NCI-H1930 (cell line): ENCODE measurements at places on chromosomes 5 and 9.

DNA sequence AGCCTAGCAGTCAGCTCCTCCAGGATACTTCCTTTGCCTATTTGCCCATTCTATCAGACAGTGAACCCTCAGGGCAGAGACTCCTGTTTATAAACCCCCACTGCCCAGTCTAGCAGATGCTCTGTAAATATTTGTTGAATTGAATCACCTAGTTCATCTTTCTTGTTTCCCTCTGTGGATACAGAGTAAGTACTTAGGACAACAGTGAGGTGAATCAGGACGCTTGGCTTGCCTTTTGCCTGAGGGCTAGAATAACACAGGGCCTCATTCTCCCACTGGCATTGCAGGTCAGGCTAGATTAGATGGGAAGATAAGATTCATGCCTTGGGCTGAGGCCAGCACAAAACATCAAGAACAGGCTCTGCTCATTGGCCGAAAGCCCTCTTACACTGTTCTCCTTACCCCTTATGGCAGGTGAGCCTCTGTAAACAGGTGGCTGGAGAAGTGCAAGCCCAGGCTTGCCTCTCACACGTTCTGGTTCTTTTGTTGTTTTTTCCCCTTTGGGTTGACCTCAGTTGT is 22.2 kb downstream of the TNFSF8 start:
- DNase-seq = peak; percentile 68

GRCh38 chr9:35918780-35919179 is 9.5 kb downstream of the SPAAR start:
- DNase-seq = no peak

DNA sequence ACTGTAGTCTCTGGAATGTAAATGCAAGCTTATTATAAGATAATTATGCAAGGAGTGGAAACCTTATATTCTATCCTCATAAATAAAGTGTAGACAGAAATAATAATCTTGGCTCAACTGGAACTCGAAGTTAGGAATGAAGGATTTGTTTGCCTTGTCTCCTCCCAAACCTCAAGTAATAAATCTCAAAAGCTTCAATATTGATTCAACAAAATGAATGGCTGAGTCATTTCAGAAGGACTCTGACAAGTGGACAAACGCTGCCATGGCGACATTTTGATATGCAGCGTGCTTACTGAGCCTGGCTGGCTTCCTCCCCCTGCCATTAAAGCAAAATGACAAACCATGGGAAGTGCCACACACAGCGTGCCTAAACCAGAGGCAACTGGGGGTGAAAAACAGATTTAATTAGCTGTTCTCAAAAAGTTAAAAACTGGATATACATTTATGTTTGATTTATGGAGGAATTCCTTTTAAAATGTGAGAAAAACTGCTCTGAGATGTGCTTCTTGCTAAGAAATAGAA is 10.5 kb upstream of the ADGRV1 start:
- peak; percentile 76 for DNase-seq

DNA sequence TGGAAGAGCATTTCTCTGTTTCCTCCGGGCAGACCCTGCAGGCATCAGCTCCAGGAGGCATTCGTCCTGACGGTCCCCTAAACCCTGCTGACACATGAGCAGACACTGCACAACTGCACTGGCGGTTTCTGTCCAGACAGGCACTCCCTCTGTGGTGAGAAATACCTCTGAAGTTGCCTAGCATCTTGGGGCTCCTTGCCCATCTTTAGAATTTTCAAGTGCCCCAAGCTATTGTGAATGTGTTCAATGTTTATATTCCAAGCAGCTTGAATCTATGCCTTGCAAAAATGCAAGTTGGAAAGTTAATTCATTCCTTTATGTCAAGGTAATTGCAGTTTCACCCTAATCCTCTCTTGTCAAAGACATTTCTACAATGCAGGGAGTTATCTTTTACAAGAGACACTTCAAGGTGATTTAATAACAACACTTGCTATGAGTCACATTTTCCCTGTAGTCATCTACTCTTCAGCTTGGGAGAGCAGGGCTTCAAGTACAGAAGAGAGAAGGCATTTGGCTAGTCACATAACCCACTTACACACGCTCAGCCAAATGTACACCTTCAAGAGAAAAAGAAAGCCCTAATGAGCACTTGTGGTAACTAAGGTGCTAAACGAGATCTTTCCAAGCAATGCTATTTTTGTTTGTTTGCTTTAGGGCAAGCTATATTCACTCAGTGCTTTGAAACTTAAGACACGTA is 302.5 kb downstream of the MLLT3 start:
- no peak for DNase-seq

DNA sequence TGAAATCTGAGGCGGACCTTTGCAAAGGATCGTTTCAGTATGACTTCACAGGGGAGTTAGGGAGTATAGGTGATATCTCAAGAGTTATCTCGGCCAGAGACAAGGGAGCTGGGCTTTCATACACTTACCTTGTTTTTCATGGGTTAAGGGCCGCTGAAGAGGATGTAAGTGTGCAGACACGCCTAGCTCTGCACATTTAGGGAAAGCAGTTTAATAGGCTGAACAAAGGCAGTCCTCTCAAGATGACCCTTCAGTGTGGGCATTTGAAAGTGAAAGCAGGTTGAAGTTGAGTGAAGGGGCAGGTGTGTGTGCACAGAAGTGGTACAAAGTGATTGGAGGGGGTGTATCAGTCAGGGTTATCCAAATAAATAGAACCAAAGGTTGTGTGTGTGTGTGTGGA is 33.1 kb upstream of the PRXL2C start:
- no peak for DNase-seq

- DNase-seq = no peak
Measured at GRCh38 chr5:115360046-115360685, 63.7 kb upstream of the CCDC112 start.

DNA sequence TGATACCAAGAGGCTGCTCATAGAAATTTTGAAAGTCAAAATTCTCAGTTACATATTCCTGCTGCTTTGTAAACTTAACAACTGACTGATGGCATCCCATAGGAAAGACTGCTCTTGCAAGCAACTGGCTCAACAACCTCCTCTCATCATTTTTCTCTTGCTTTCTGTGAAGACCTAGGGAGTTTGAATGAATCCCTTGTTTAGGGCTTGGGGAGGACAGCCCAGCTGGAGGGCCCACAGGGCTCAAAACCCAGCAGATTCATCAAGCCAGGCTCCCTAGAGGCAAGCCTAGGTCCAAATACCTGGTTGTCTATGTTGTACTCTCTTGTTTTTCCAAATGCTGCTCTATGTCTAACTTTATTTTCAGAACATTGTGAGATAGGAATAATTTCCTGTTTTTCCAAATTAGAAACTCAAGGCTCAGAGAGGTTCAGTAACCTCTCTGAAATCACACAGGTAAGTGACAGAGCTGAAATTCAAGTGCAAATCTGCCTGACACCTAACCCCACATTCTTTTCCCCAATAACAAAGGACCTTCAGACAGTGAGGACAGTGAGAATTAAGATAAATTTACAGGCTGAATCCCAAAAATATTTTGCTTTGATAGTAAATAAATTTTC is 558.9 kb upstream of the KLF4 start:
- DNase-seq = no peak

DNA sequence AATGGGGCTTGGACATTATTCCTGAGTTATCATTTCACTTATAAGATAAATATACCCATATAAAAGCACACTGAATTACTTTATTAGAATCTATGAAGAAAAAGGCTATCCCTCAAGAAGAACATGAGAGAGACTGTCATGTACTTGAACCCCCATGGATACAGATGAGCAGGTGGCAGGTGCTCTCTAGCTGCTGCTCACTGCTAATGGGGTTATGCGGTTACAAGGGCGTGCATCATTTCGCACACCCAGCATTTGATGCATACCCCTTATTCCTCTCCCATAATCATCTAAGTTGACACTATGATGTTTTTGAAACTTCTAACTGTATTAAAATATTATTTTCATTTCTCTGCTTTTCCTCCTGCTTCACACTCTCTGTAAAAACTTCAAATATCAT is 16.4 kb downstream of the ITK start:
- no peak for DNase-seq

GRCh38 chr9:7921545-7922197 is 122.1 kb upstream of the DMAC1 start:
- no peak for DNase-seq

DNA sequence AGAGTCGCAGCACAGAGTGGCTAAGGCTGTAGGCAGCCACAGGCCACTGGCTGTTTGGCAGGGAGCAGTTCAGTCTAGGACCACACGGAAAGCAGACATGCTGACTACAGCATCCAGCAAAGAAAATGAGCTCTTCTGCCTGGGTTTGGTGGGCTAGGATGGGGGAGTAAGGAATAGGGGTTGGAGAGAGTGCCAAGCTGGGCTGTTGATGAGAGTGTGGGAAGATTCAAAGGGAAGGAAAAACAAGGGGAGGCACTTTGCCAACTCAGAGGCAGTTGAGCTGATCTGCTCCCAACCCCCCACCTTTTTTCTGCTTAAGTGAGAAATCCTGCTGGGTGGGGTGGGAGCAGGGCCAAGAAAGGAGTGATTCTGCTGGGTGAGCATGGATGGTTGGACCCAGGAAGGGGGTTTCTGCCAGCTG is 35.9 kb downstream of the SVEP1 start:
- DNase-seq = no peak

DNA sequence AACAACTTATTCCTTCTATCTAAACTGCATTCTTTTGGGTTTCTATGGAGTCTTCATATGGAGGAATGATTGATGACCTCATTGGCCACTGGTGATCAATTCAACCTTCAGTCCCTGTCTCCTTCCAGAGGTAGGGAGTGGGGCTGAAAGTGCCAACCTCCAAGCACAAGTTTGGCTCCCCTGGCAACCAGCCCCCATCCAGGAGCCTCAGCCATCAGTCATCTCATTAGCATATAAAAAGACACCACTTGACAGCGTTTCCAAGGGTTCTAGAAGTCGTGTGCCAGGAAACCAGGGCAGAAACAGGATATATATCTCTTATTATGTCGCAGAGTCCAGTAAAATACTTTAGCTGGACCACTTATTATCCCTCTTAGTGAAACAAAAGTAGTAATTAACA is 9.8 kb downstream of the SLC31A2 start:
- no peak for DNase-seq

- no peak for DNase-seq
Measured at GRCh38 chr5:1322036-1322900, 22.6 kb downstream of the CLPTM1L start.

- no peak for DNase-seq
Measured at GRCh38 chr5:158384535-158385481, 525.9 kb upstream of the CLINT1 start.

GRCh38 chr9:93387791-93388190 is 63.7 kb upstream of the FAM120A start:
- DNase-seq = no peak

DNA sequence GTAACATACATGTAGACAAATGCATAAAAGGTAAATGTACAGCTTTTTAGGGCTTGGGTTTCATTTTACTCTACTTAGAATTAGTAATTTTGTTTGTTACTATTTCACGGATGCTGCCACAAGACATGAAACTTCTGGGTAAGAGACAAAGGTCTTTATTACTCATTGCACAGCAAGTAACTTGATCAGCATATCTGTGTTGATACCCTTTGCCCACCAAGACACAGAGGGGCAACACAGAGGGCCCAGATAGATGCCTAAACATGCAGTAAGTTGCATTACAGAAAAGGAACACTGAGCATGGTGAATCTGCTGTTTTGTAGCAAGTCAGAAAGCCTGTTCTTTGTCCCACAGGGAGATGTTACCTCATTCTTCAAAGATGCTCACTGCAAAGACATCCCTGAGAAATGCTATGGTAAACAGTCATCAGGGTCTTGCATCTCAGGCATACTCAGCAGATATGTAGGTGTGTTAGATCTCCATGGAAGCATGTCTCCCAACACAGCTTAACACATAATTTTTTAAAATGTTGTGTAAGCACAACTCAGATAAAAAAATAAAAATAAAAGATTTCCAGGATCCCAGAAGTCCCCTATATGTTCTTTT is 10.3 kb downstream of the ITGA2 start:
- no peak for DNase-seq

- DNase-seq = no peak
Measured at GRCh38 chr9:137276473-137277328, 825 bp upstream of the TOR4A start.

DNA sequence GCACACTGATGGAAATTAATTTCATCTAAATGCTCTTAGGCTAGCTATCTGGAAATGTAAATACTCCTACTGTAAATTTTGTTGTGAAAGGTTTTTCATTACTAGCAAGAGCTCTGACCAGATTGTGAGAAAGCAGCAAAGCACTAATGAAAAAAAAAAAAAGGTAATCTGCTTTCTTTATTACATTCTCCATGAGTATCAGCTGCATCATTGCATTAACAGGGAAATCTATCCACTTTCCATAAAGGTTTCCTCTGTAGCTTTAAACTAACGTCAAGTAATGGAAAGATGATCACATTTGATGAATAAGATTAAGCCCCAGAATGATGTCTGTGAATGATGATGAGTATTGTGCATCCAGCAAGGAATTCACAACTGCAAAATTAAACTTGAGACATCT is 790.6 kb upstream of the TYRP1 start:
- no peak for DNase-seq

- DNase-seq = no peak
Measured at GRCh38 chr5:140044041-140044440, 942 bp upstream of the NRG2 start.

DNA sequence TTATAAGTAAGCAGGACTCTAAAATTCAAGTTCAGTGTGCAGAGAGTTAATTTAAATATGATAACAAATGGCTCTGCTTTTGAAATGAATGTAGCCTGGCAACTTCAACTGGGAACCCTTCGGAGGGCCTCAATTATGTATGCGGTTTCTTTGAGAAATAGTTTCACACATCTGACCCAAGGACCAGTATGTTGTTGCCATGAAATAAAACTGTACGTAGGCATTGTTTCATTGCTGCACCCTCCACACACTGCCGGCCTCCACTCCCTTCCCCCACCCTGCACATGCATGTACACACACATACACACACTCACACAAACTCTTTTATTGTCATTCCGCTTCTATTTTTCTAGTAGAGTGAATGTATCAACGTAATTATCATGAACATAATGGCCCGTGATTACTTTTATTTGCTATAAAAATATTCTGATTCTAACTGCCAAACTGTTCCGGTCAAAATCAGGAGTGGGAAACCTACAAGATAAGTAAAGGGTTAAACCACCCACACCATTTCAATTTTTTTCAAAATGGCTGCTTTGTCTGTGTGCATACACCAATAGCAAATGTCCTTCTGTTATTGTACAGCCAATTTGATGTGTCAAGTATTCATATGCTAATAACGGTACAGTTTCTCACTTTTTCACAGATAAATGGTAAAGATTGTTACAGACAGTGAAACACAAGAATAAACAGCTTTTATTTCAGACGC is 215.5 kb upstream of the TMEM161B start:
- no peak for DNase-seq

DNA sequence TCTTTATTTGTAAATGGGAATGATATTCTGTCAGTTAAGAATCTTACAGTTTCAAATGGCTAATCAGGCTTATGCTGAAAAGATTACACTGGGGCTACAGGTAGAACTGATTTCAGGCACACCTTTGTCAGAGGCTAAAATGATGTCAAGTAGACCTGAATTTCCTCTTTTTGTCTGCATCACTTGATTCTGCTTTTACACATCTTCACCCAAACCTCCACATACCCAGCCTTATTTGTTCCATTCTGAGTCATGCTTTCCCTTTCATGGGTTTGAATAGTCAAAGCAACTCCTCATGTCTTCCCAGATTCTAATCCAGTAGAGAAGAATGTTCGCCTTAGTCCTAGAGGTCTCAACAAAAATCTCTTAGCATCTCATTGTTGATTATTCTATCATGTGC is 156.4 kb downstream of the CWC27 start:
- DNase-seq = no peak
